Hepatocyte (in vitro differentiated cells): ENCODE measurements at places on chromosomes 7 and 10. TPM values are rescaled to one million over a fixed set of nuclear protein-coding genes. Genes with fewer than 3 reads are reported as not detected.

GRCh38 chr7:140928491-140929309 lies 4.0 kb upstream of the BRAF start:
- H3K36me3 ChIP-seq: no peaks in the 10 kb centered on the region
- H3K27me3 ChIP-seq: no peaks in the 10 kb centered on the region
- DNase-seq: no peak

DNA sequence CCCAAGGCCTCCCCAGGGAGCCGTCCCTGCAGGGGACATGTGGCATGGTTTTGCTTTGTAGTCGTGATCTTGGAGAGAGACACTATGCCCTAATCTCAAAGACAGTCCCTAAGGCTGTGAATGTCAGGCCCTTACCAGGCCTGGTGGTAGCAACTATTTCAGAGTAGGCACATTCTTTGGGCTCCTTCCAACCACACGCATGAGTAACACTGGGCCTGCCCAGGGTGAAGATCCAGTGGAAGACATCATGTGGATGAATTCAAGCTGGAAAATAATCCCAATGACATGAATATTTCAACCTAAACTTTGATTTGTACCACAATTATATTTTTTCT lies 39.5 kb upstream of the INSIG1 start:
- H3K4me1 ChIP-seq: no peaks in the 10 kb centered on the region
- no peak for DNase-seq

GRCh38 chr10:71770255-71770654 lies 3.1 kb downstream of the VSIR start:
- no peak overlapping the region for H3K4me3 ChIP-seq
- no peaks in the 10 kb centered on the region for H3K27me3 ChIP-seq
- no peak for DNase-seq
- peaks cover 50% of the 10 kb centered on the region for H3K4me1 ChIP-seq
- no peaks in the 10 kb centered on the region for H3K36me3 ChIP-seq

CHST15 gene
- 4.1 and 4.5 TPM in 2 replicates for total RNA-seq

GRCh38 chr10:124601431-124602120 lies 140.0 kb downstream of the LHPP start:
- H3K27ac ChIP-seq: no peak overlapping the region
- no peaks in the 10 kb centered on the region for H3K27me3 ChIP-seq
- H3K4me1 ChIP-seq: no peaks in the 10 kb centered on the region
- DNase-seq: no peak
- no peak overlapping the region for H3K4me3 ChIP-seq

NODAL gene
- total RNA-seq: not detected in 2 replicates

DNA sequence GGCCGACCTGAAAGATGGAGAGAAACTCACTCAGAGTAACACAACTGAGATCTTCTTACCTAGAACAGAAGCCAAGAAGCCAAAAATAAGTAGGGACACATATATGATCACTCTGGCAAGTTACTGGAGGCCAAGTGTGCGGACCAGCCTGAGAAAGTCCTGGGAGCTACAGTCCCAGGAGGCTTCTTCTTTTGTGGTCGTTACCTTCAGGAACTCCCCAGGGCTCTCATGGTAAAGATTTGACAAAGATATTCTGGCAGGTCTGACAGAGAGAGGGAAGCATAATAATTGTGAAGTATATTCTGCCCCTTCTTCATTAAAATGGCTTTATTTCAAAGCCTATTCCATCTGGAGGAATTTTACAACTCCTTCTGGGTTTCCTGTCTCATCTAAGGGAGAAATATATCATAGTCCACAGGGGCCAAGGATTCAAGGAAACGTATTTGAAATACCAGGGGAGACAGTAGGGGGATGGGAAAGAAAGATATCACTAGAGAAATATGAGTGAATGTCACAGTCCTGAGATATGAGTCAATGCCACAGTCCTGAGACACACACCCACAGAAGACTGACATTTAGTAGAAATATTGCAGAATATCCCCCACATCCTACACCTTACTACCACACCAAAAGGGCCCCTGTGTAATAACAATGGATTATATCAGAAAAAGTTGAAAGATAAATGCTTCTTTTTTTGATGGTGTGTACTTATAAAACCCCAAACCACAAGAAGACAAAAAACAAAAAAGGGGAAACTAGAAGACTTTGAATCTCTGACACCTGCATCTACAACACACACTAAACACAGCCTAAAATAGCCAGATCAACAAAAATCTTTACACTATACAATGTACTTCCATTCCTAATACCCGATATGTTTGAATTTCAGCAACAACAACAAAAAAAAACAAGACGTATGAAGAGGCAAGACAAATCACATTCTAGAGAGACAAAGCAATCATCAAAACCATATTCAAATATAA lies 594.2 kb upstream of the NRG3 start:
- no peak overlapping the region for H3K4me3 ChIP-seq
- H3K36me3 ChIP-seq: no peaks in the 10 kb centered on the region
- no peaks in the 10 kb centered on the region for H3K4me1 ChIP-seq
- no peak overlapping the region for H3K27ac ChIP-seq
- DNase-seq: no peak

MSMB gene
- total RNA-seq: 2.2 and 2.7 TPM in 2 replicates

- no peak overlapping the region for H3K4me3 ChIP-seq
- no peaks in the 10 kb centered on the region for H3K36me3 ChIP-seq
- no peaks in the 10 kb centered on the region for H3K27me3 ChIP-seq
- no peaks in the 10 kb centered on the region for H3K4me1 ChIP-seq
- H3K27ac ChIP-seq: no peak overlapping the region
Observed at GRCh38 chr10:113869789-113870188, 15.3 kb downstream of the NHLRC2 start.
